ENCODE measurements at places on chromosomes 12 and 14. TPM values are rescaled to one million over a fixed set of nuclear protein-coding genes. Genes with fewer than 3 reads are reported as not detected.

C12orf60 gene
- 3.8 TPM for total RNA-seq

CMKLR1 gene
- 4.8 TPM for total RNA-seq

CPM gene
- 11.4 TPM for total RNA-seq

DNA sequence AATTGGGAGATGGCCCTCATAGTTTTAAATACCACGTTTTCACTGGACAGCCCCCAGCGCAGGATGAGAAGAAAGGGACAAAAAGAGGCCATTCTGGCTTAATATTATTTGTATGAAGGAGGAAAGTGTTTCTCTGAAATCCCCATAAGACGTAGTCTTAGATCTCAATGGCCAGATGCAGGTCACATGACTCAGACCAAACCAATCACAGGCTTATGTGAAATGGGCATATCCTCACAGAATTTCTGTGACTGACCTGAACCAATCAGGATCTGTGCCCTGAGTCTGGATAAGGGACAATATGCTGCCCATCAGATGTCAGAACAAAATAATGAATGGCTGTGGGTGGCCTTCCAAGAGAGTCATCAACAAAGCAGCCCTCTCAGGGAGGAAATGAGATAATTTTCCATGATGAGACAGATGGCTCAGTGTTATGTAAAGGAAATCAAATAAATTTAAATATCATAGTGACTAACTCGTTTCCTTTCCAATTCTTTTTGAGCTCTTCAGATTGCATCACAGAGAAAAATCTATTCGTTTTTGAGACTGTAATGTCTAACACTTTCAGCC lies 1009.5 kb upstream of the TMEM132C start:
- DNase-seq = no peak

GRCh38 chr14:60254176-60254575 lies 5.2 kb downstream of the PPM1A start:
- no peak for DNase-seq

DNA sequence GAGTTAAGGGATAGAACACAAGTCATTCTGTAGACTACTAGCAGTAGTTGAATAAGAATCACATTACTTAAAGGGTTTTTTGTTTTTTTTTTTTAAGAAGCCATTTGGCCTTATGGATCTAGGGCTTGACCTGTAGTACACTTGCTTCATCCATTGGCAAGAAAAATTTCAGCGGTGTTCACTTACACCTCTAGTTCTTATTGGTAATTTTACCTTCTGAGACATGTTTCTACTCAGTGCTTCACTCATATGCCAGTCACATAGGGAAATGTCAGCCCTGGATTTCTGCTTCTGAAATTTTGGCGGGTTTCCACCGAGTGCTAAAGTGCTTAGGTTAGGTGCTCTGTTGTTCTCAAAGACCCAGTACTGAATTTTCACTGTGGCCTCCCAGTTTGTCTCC lies 72.9 kb downstream of the FRMD6 start:
- DNase-seq = no peak

DNA sequence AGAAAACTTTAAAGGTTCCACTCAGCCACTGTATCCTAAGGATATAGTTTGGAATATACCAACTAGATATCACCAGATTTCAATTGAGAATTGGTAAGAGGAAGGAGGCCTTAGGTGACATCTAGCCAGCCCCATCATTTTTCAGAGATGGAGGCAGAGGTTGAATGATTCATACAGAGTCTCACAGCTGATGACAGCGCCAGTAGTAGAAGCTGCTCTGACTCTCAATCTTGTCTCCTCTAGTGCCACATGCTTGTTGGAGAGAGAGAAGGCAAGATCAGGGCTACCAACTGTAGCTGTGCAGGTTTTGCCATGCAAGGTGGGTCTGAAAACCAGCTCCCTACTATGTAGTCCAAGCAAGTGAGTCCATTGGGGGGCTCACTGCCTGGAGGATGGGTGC lies 6.1 kb downstream of the FRMD6 start:
- no peak for DNase-seq

Measured in heart right ventricle (tissue), 16 donors.